Right ventricle myocardium inferior (tissue), 1 donor: ENCODE measurements at places on chromosomes 3 and 15.

DNA sequence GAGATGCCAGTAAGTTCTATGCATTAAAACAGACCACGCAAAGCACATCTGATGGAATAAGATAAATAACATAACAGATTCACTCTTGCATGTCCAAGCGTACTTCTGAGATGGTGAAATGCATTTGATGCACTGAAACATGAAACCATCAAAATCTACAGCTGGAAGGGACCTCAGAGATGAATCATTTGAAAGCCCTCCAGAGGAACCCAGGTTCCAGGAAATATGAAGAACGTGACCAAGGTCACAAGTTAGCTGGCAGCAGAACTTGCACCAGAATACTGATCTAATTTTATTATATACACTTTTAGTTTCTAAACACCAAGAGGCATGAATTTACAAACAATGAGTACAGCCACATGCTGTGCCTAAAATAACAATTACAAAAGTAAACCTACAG lies 957.1 kb downstream of the FHIT start:
- DNase-seq = no peak

DNA sequence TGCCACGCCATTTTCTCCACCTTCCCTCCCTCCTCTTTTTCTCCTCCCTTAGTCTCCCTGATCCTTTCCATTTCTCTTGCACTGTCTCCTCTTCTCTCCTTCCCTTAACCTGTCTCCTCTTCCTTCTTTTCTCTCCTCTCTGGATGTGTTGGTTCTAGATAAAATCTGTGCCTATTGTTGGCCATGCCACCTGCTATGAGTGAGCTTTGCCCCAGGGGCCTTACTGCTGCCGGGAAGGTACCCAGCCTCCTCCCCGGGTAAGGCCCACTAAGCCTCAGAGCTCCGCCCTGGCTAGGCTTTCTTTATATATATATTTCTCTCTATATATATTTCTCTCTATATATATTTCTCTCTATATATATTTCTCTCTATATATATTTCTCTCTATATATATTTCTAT lies 14.7 kb downstream of the GPD1L start:
- DNase-seq = no peak

GRCh38 chr3:85303156-85303555 lies 344.4 kb downstream of the CADM2 start:
- DNase-seq = no peak

GRCh38 chr15:27679731-27680471 lies 419.2 kb downstream of the OCA2 start:
- no peak for DNase-seq
